ENCODE measurements at places on chromosomes 2 and 18. TPM values are rescaled to one million over a fixed set of nuclear protein-coding genes. Genes with fewer than 3 reads are reported as not detected.

DNA sequence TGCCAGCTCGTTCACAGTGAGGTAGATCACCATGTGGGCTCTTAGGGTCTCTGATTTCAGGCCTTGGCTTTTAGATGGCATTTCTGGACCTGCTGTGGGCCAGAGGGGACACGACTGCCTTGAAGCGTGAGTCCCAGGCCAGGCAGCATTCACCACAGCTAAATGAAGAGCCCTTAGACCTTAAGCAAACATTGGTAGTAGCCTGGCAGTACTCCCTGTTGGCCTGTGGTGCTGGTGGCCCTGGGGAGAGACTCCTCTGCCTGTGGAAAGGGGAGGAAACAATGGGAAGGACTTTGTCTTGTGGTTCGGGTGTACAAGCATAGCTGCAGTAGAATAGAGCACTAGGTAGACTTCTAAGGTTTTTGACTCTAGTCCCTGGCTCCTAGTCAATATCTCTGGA, 456.0 kb upstream of the DCC start:
- H3K4me1 ChIP-seq: no peaks in the 10 kb centered on the region
- no peak overlapping the region for H3K4me3 ChIP-seq
- H3K36me3 ChIP-seq: no peaks in the 10 kb centered on the region
- H3K27ac ChIP-seq: no peak overlapping the region
- DNase-seq: no peak

DNA sequence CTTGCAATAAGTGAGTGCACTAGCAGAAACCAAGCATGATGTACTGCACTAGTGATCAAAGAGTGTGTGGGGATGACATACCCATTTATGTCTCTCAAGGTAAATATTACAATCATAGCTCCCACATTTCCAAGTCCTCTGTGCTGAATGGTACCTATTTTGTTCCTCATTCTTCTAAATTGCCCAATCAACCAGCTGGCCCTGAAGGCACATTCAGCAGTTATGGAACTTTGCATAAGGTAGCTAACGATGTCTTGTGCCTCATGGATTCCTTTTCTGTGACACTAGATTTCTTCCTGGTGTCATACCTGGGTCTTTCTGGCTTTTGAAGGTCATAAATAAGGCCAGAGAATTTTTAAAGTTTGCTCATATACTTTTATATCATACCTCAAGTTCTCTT, 963.0 kb downstream of the SLC4A3 start:
- no peaks in the 10 kb centered on the region for H3K27me3 ChIP-seq
- H3K4me1 ChIP-seq: no peaks in the 10 kb centered on the region
- DNase-seq: no peak
- no peak overlapping the region for H3K27ac ChIP-seq
- H3K36me3 ChIP-seq: no peaks in the 10 kb centered on the region

DNA sequence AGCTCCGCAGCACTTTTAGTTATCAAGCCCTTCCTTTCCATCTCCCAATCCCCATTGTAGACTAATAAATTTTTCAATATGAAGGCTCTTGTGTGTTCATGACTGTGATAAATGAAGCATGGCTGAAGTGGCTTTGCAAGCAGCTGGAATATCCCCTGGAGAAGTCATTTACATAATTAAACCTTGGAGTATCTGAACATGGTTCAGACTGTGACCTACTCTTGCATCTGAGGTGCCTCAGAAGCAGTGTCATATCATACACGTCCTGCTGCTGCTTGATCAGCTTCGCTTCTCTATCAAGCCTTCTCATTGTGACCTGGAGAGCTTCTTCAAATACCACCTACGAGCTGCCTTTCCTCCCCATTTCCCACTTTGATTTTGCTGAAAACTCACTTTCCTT, 48.4 kb upstream of the ZNF397 start:
- DNase-seq: no peak
- H3K4me1 ChIP-seq: peaks cover 6% of the 10 kb centered on the region
- no peak overlapping the region for H3K27ac ChIP-seq
- no peak overlapping the region for H3K4me3 ChIP-seq
- H3K36me3 ChIP-seq: no peaks in the 10 kb centered on the region

DNA sequence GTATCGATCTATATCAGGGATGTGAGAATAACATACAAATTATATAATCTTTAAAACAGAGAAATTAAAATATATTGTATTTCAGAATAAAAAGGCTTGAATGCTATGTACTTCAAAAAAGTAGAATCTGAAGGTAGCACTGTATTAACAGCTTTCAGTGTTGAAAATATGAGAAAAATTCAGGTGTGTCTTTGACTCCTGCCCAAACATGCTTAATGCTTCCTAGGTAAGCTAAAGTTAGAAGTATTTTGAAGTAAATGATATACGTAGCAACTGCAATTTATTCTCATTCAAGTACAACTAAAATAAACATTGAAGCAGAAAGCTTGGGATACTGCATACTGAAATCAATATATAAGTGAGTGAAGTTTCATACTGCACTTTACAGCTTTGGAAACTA, 1082.0 kb upstream of the ACVR2A start:
- no peaks in the 10 kb centered on the region for H3K36me3 ChIP-seq
- H3K27ac ChIP-seq: no peak overlapping the region

DNA sequence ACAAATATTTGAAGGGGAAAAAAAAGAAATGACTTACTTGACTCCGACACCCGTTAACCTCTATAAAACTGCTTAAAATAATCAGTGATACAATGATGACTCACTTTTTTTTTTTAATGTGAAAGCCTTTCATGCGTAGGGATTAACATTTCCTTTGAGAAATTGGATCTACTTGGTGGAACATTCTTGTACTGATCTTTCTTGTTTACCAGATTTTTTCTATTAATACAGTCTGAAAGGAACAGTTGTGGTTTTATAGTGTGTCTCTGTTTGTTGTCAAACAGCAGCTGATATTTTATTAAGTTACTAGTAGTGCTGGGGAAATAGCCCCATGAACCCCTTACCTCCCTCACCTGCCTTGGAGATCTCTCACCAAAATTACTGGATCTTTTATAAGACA, 40.2 kb upstream of the NEB start:
- no peak for DNase-seq
- no peaks in the 10 kb centered on the region for H3K27me3 ChIP-seq
- no peak overlapping the region for H3K4me3 ChIP-seq
- H3K27ac ChIP-seq: no peak overlapping the region

DNA sequence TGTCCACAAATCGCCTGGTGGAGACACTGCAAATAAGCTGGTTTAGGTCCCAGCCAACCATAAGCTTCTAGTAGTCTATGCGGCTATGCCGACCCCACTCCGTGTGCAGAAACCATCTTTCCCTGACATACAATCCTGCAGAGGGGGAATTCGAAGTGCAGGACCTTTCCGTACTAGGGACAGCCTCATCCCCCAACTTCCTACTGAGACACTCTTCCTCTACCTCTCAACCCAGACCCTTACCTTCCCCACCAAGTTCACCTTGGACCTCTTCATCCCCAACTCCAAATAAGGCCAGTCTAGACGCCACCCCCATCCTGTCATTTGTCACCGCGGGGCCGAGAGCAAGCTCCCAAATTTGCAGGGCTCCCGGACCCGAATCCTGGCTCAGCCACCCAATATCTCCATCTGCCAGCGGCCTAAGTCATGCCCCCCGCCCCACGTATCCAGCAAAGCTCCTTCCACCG, 496 bp downstream of the SUCLG1 start:
- H3K27me3 ChIP-seq: peaks cover 4% of the 10 kb centered on the region
- peaks cover 11% of the 10 kb centered on the region for H3K4me1 ChIP-seq
- DNase-seq: no peak
- H3K27ac ChIP-seq: peak overlapping the region; percentile 92
- H3K36me3 ChIP-seq: no peaks in the 10 kb centered on the region

DNA sequence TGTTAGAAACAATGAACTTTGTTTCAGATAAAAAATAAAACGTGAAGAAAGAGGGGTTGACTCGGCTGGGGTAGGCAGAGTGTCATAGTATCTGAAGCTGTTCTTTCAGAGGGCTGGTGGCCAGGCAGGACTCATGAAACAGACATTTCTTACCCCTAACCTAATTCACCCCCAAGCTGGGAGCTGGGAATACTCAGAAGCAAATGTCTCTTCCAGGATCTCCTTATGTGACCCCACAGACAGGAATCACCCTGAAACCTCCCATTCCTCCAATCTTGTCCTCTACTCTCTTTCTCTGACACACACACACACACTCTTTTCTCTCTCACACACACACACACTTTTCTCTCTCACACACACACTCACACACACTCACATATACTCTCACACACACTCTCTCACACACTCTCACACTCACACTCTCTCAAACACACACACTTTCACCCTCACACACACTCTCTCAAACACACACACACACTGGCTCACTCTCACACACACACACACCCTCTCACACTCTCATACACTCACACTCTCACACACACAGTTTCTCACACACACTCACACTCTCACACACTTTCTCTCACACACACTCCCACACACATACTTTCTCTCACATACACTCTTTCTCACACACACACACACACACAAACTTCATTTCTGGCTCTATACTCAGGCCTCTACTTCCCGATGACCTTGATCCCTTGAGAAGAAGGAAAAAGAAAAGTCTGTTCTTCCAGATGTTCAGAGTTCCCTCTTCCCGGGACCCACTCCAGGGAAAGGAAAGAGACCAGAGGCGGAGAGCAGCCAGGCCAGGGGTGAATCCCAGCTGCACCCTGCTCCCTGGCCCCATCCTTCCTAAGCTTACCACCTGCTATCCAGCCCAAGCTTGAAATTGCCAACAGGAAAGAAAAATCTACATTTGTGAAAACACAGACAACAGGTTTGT, 167.7 kb downstream of the TXNL1 start:
- H3K27ac ChIP-seq: no peak overlapping the region
- no peaks in the 10 kb centered on the region for H3K36me3 ChIP-seq
- H3K27me3 ChIP-seq: peaks cover 5% of the 10 kb centered on the region
- DNase-seq: no peak
- H3K4me1 ChIP-seq: no peaks in the 10 kb centered on the region

- H3K4me3 ChIP-seq: no peak overlapping the region
- H3K27ac ChIP-seq: no peak overlapping the region
- no peaks in the 10 kb centered on the region for H3K4me1 ChIP-seq
Observed at GRCh38 chr2:186919296-186919695, 70.3 kb upstream of the ZSWIM2 start.

GRCh38 chr2:241726459-241726858, 8.0 kb upstream of the D2HGDH start:
- peaks cover 6% of the 10 kb centered on the region for H3K4me1 ChIP-seq
- peaks cover 23% of the 10 kb centered on the region for H3K36me3 ChIP-seq
- peaks cover 4% of the 10 kb centered on the region for H3K27me3 ChIP-seq

DNA sequence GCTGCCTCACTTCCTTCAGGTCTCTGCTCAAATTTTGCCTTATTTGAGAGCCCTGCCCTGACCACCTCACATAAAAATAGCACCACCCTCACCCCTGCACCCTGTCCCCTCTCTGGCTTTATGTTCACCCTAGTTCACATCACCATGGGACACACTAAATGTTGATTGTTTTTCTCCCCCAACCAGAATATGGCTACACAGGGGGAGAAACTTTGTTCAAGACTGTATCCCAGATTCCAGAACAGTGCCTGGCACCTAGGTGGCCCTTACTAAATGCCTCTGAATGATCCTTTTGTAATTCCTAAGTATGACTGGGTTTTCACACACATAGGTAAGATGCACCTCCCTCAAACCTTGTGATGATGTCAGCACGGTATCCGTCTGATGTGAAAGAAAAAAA, 28.4 kb upstream of the CATIP start:
- H3K27ac ChIP-seq: no peak overlapping the region
- peaks cover 55% of the 10 kb centered on the region for H3K4me1 ChIP-seq
- peaks cover 3% of the 10 kb centered on the region for H3K36me3 ChIP-seq
- peak overlapping the region; percentile 15 for H3K4me3 ChIP-seq

- no peak for DNase-seq
- no peak overlapping the region for H3K4me3 ChIP-seq
- no peaks in the 10 kb centered on the region for H3K36me3 ChIP-seq
- H3K4me1 ChIP-seq: peaks cover 10% of the 10 kb centered on the region
Observed at GRCh38 chr2:224938651-224939182, 103.6 kb downstream of the DOCK10 start.

- peaks cover 31% of the 10 kb centered on the region for H3K4me1 ChIP-seq
- H3K4me3 ChIP-seq: no peak overlapping the region
- H3K27me3 ChIP-seq: no peaks in the 10 kb centered on the region
Observed at GRCh38 chr2:216478151-216478550, 20.5 kb upstream of the RPL37A start.

DNA sequence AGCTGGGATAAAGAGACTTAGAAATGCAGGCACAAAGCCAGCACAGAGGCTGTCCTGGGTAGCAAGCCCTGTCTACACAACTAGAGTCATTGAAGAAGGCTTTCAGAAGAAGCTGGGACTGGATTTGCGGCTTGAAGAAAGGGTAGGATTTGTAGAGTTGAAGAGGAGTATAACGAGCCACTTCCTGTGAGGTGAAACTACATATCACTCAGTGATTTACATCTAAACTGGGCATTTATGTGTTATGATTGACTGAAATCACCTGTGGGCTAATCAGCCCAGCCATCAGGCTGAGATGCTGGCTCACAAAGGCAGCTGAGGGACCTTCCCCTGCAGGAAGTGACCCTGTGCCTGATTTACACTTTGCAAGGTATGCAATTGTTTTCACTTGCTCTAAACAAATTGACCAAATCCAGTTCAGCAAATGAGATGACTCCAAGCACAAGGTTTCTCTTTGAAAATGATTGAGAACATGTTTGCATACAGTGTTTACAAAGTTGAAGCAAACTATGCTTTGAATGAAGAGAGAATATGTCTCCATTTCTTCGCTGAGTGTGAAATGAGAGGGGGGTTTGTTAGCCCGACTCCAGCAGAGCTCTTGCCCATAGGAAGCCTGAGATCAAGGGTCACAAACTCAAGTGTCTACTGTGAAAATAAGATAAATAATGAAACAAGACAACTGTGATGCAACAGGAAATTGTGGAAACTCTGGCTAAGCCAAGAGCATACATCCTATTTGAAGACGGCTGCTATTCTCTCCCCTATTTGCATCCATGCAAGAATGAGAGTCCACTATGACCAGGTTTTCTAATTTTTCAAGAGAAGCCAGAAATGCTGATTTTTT, 69.3 kb upstream of the HK2 start:
- peak; percentile 18 for DNase-seq
- H3K36me3 ChIP-seq: no peaks in the 10 kb centered on the region
- peaks cover 63% of the 10 kb centered on the region for H3K4me1 ChIP-seq
- peaks cover 5% of the 10 kb centered on the region for H3K27me3 ChIP-seq
- peak overlapping the region; percentile 93 for H3K27ac ChIP-seq

Gene MC4R
- not detected for total RNA-seq

Gene SERPINB4
- total RNA-seq: 0.41 TPM

Gene HEATR5B
- total RNA-seq: 26.3 TPM

Gene ADAM23
- total RNA-seq: 12.0 TPM

Gene CHRNG
- total RNA-seq: not detected

Gene TUBA4B
- total RNA-seq: not detected

Gene MATN3
- total RNA-seq: 8.9 TPM
